ENCODE measurements at places on chromosomes 12 and 14.

GRCh38 chr12:129226851-129227250, 373.6 kb downstream of the GLT1D1 start:
- DNase-seq: no peak

- DNase-seq: no peak
These were observed 102.2 kb downstream of the TNFAIP2 start for GRCh38 chr14:103225476-103225875.

DNA sequence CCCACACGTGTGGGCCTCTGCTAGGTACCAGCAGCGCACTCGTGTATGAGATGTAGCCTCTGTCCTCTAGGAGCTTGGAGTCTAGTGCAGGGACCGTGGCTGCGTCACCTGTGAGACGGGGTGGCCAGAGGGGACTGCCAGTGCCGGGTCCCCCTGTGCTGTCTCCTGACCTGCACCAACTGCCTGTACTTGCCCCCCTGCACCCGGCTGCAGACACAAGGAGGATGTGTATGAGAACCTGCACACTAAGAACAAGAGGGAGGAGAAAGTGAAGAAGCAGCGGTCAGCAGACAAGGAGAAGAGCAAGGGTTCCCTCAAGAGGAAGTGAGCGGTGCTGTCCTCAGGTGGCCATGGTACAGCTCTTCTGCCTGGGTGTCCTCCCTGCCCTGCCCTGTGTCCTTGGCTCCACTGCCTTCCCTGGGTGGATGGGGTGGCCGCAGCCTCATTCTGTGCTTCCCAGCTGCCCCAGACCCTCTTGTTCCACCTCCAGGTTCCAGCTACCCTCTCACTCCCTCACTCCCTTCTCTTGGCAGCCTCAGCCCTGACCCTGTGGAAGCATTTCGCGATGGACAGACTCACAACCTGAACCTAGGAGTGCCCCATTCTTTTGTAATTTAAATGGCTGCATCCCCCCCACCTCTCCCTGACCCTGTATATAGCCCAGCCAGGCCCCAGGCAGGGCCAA, 9.6 kb downstream of the PTPN6 start:
- peak; percentile 57 for DNase-seq

- DNase-seq: no peak
These were observed 502 bp upstream of the MBIP start for GRCh38 chr14:36320897-36321381.

GRCh38 chr14:32620303-32620702, 291.2 kb downstream of the AKAP6 start:
- no peak for DNase-seq

DNA sequence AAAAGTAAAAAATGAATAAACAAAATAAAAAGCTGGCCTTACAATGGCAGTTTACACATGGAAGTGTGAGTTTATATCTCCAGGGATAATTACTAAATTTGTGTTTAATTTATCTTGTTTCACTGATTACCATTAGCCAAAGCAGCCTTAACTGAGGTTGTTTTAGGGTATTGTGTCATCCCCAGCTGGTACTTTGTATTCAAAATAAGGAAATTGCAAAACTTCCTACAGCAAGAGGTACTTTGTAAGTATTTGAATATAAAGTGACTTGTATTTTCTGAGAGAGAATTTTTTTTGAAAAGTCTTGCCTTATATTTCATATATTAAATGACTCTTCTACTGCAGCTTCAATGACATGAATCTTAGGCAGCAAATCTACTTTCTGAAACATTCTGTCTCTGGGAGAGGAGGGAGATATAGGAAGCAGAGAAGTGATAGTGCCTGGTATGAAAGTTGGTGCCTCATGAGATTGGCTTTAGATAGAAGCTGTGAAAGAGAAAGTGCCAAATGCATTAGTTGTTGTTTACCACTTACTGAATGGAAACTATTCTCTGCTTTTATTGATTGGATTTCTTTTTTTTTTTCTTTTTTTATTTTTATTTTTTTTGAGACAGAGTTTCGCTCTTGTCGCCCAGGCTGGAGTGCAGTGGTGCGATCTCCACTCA, 6.7 kb downstream of the FNTB start:
- DNase-seq: no peak
